ENCODE measurements at places on chromosomes 5 and 9.
A peak's percentile ranks its signal among the peaks of the same experiment; 100 is the strongest.

- no peak for DNase-seq
Observed at GRCh38 chr5:135318037-135318436, 81.0 kb downstream of the MACROH2A1 start.

GRCh38 chr9:32431940-32432555, 47.6 kb downstream of the ACO1 start:
- DNase-seq = no peak

DNA sequence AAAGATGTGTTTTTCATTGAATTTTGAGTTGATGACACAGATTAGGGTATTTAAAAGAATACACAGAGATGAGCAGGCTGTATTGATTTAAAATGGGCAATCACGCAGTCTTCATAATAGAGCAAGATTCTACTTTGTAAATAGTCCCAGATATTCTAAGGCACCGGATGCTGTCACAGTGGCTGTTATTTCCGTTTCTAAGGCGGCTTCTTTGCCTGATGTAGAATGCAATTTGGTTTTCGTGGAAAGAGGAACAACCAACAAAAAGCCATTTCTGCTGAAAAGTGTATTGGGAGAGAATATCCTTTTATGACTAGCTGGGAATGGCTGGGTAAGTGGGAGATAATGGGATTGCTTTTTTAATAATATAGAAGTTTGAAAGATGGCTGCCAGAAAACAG, 17.5 kb downstream of the PRKACG start:
- DNase-seq = no peak

- DNase-seq = no peak
Observed at GRCh38 chr9:92534674-92535073, 1.1 kb downstream of the ECM2 start.

DNA sequence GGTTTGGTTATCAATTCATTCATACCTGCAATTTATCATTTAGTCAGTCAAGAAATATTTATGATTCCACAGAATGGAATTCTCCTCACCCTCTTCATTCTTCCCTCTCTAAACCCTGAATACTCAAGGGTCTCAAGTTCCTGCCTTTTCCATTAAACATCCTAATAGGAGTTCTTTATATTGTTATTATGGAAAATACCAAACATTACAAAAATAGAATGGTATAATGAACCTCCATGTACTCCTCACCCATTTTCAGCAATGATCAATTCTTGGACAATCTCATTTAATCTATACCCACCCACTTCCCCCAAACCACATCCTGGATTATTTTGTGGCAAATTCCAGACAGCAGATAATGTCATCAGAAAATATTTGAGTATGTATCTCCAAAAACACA, 74.5 kb downstream of the ADAMTS12 start:
- no peak for DNase-seq

GRCh38 chr5:150398722-150399523, 13.8 kb downstream of the CD74 start:
- no peak for DNase-seq

DNA sequence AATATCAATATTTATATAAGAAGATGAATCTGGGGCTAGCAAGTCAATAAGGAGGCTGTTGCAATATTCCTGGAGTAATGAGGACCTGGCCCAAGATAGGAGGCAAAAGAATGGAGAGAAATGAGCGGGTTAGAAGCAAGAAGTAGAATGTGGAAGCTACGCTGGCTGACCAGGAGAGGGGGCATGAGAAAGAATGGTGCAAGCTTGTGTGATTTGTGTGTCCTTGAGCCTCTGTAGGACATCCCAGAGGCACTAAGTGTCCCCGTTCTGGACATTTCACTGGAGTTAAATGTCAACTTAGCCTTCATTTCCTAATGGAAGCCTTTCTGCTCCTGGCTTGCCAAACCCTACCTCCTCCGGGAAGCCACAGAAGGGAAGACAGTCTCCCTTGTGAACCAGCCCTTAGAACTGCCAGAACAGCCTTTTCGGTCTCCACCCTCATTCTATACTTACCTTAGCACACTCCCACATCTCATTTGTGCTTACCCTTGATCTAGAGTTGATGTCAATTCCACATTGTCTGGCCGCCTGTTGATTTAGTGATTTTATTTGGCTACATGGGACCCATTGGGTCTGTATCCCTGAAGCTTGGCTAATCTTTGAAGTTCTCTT, 6.7 kb upstream of the PDE6A start:
- no peak for DNase-seq

DNA sequence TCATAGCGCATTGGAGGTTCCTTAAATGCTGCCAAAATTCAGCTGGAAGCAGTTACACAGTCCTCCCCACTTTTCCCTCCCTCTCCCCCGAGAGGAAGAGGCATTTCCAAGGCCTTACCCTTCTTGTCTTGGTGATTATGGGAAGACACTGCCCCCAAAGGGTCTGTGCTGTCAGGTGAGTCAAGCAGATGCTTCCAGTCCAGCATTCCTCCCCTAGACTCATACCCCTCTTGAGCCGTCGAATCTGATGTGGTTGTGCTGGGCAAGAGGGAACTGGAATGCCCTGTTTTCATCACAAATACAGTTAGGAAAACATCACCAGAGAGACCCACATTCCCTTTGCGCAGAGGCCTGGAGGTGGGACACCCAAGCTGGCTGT, 107.2 kb downstream of the SEMA6A start:
- DNase-seq = no peak

DNA sequence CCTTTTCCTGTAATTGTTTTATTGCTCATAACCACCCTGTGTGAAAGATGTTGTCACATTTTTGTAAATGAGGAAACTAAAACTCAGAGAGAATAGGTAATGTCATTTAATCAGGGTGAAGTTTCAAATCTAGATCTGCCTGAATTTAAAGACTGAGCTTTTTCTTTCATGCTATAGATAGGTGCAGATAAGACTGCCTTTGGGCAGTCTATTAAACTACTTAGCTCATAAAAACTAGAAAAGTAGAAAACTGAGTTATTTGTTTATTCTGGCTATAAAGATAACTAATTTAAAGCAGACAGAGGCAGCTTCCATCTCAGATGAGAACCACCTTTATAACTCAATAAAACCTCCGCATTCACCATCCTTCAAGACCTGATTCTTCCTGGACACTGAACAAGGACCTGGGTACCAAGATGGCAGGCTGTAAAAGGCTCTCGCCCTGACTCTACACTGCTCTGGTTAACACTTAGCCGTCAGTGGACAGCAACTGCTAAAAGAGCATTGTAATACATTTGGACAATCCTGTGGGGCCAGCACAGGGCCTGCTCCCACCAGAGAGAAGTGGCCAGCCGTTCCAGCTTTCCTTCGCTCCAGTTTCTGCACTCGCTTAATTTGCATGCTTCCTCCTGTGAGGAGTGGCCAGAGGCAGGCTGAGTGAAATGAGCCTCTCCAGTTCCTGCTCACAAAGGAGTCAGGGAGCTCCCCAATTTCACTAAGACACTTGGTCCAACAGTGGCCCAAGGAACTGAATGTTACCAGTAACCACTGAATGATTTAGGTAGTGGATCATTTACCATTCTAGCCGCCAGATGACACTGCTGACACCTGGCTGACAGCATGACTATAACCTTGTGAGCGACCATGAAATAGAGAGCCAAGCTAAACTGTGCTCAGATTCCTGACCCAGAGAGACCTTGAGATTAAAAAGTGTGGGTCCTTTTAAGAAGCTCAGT, 566.4 kb downstream of the EFNA5 start:
- DNase-seq = no peak

- no peak for DNase-seq
Observed at GRCh38 chr5:173680660-173681242, 64.3 kb upstream of the BOD1 start.

DNA sequence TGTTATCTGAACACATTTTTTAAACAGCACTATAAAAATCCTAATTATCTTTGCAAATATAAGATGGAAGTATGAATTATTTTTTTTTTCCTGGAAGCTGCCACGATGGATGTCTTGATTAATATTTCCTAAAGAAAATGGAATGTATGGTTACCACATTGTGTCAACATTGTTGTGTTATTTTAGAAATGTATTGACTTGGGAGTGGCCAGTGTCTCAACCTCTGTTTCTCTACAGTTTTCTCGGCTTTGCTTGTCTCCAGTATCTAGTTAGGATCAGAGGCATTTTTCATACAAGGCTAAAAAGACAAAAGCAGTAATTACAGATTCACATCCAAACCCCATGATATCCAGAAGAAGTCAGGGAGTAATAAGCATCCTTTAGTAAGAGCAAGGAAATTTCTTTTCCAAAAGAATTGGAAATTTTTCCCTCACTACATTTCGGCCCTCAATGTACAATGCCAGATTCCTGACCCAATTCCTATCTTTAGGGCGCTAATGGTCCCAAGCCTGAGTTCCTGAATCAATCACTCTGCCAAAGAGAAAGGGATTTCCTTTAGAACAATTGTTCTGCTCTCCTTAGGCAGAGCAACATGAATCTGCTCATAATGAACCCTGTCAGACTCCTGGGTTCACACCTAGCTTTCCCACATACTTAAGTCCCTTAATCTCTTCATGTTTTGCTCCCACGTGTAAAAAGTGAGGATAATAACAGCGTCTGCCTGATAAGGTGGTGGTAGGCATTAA, 111.7 kb downstream of the EDIL3 start:
- DNase-seq = no peak

DNA sequence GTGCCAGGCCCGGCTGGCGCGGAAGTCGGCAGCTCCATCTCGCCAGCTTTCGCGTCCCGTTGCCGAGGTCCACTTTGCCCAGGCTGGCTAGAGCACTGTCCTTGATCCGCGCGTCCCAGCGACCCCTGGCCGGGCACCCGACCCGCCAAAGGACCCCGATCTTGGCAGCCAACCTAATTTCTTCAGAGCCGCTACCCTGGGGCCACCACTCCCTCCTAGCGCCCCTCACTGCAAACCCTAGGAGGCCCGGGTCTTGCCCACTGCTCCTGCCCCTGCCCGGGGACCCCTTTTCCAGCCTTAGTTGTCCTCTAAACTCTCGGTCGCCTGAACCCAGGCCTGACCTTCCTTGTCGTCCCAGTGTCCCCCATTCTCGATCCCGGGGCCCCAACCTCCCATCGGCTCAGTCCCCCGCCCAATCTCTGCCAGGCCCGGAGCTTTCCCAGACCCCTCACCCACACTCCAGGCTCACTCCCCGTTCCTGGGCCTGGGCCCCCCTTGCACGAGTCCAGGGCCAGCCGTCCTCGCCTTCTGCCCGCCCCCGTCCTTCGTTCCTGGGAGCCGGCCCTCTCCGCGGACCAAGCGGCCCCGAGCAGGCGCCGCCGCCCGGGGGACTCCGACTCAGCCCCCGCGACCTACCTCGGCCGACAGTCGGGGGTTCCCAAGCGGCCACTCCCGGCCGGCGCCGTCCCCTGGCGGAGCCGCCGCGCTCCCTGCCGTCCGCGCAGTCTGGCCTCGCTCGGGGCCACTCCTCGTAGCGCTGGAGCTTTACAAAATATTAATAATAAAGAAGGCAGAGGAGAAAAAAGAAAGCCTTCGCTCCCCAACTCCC, 701 bp upstream of the LMX1B start:
- no peak for DNase-seq

GRCh38 chr5:53010814-53011213, 21.7 kb downstream of the ITGA2 start:
- DNase-seq = no peak

DNA sequence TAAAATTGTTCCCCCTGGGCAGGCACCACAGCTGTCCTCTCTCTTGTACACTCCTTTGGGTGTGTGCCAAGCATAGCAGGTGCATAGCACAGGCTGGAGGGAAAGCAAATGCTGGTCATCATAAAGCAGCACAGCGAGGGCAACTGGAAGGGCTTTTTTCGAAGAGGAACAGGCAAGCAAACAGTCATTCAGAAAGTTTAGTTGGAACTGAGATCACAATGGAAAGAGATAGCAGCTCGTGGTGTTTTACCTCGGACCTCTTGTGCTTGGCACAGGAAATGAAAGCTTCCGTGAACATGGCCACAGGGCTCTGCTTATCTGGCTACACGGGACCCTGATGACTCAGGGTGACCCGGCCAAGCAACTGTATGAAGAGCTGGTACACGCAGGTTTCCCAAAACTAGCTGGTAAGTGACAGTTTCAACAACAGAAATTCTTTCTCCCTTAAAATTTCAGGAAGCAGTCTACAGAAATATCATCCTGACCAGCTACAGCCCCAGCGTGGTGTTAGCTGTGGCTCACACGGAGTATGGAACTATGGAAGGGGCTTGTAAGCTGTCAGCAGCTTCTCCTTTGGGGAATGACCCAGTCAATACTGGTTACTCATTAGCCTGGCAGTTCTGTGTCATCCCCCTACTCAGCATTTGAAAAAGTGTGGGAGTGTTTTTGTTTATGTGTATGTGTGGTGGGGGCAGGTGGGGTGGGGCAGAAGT, 48.1 kb downstream of the POC5 start:
- DNase-seq = peak; percentile 34

DNA sequence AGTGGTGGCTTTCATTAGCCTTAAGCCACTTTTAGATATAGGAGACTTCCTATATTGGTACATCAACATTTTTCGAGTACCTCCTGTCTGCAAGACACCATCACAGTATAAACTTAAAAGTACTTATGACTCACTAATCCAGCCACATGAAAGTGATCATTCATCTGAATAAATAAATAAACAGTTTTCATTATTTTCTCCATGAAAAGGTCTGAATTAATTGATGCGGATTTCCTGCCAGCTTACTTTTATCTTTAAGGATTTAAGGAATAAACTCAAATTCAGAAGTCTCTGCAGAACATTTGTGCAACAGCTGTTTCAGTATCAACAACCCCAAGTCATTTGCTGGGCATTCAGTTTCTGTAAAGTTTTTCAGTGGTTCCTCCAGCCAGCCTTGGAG, 4.0 kb downstream of the SAP30L start:
- DNase-seq = no peak
